ENCODE measurements at places on chromosomes 5 and 9.

- DNase-seq, result peak; percentile 83
Observed at GRCh38 chr5:67268231-67269021, 71.8 kb upstream of the CD180 start.

GRCh38 chr5:141330299-141331080 is at the start of gene PCDHGA1:
PCDHGA1 (plus strand) TSS chr5:141330514.
- DNase-seq, result no peak

GRCh38 chr5:160023908-160024630 is 15.1 kb downstream of the TTC1 start:
- DNase-seq, result no peak

DNA sequence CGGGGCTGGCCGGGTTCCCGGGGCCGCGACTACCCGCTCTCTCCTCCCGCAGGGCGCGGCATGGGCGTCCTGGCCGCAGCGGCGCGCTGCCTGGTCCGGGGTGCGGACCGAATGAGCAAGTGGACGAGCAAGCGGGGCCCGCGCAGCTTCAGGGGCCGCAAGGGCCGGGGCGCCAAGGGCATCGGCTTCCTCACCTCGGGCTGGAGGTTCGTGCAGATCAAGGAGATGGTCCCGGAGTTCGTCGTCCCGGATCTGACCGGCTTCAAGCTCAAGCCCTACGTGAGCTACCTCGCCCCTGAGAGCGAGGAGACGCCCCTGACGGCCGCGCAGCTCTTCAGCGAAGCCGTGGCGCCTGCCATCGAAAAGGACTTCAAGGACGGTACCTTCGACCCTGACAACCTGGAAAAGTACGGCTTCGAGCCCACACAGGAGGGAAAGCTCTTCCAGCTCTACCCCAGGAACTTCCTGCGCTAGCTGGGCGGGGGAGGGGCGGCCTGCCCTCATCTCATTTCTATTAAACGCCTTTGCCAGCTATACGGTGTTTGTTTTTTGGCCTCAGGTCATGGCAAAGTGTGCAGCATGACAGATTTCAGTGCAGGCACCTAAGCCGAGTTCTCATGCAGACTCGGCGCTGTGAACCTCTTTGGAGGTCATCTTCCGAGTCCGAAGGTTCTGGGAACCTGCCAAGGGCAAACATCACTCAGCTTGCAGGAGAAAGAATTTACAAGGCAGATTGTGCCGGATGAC is 516 bp downstream of the MRPL41 start:
- no peak for DNase-seq

GRCh38 chr9:136625101-136626065 is 37.3 kb upstream of the EGFL7 start:
- DNase-seq, result peak; percentile 90

DNA sequence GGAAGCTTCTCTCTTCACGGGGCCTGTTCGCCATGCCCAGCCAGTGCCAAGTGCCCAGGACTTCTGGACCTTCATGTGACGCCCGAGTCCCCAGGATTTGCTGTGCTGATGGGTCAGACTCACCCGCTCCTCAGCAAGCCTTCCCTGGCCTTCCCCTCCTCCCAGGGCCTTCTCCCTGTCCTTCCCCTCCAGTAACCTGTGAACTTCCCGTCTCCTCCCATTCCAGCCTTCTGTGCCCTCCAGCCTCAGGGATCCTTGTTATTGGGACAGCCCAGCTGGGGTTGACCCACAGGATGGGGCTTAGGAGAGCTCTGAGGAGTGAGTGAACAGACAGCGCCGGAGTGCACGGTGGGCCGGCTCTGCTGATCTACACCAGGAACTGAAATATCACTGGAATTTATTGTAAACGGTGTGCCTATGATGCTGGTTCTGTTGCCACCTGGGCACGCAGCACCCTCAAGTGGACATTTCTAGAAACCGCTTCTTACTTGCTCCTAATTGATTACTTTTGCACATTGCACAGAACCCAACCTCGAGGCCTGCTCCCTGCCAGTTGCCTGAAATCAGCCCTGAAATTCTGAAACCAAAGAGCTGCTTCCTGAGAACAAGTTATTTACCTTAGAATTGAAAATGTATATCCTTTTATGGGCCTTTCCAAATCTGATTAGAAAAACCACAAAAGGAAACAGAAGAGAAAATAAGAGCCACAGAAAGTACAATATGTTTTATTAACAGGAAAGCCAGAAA is 1.5 kb downstream of the SPAAR start:
- DNase-seq, result no peak

DNA sequence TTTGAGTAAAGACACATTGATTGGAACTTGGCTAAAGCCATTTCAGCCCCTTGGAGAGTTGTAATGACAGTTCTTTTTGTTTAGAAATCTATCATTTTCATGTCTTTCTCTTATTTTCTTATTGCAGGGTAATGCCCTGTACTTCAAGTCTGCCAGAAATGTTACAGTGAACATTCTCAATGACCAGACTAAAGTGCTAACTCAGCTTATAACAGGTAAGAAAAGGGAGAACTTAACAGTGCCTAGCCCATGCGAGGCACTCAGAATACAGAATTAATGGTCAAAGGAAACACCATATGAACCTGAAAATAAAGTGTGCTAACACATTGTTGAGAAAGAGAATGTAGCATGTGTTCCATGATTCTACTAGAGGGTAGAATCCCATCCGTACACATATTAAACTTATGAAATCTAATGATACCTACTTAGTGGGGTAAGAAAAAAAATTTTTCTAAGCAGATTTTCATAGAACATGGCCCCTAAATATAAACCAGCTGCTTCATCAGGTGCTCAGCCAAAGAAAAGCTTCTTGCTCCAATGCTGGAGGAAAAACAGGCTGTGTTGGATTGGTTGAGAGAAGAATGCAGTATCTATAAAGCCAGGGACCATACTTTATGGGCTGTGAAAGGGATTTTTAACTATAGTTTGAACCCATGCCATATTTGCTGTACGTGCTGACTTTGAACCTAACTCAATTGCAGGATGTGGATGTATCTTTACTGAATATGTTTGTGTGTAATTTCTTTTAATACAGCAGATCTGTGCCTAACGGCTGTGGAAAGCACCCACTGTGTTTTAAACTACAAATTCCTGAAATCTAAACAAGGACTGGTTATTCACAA is 260.8 kb upstream of the PPP1R2B start:
- no peak for DNase-seq
